ENCODE measurements at places on chromosomes 3 and 15. TPM values are rescaled to one million over a fixed set of nuclear protein-coding genes. Genes with fewer than 3 reads are reported as not detected.
A peak's percentile ranks its signal among the peaks of the same experiment; 100 is the strongest.

Gene CDHR4
- not detected for total RNA-seq

- no peak for DNase-seq
Observed at GRCh38 chr15:91855684-91856489, 2.4 kb downstream of the SLCO3A1 start.

DNA sequence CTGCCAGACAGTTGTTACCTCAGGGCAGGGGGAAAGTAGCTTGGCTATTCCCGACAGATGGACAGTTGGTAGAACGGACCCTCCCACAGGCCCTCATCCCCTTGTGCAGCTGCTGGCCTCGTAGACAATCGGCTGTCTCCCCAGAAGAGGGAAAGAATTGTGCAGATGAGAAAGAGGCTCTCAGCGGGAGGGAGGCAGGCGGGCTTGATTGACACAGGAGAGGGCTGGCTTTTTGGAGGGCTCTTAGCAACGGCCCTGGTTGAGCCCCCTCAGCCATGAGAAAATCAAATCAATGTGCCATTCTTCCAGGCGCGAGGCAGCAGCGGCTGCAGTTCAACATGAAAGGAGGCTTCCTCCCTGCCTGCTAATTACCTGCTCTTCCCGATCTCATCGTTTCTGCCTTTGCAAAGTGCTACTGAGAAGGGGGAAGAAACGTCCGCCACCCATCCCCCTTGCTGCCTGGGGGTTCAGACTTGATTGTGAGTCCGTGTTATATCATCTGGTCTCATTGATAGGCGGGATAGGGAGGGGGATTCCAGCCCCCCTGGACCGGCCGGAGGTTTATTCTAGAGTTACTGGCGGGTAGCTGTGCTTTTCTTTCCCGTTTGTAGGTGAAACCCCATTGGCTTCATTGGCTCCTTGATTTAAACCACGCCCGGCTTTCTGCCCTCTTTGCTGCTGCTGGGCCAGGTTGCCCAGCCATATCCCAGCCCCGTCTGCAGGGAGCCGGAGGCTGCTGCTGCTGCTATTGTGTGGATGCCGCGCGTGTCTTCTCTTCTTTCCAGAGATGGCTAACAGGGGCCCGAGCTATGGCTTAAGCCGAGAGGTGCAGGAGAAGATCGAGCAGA lies at the start of gene TAGLN3:
TAGLN3 (plus strand) TSS at position 287 of the 848 bp plus-strand sequence; CDS start at position 788, 501 bp downstream.
- DNase-seq, result no peak

DNA sequence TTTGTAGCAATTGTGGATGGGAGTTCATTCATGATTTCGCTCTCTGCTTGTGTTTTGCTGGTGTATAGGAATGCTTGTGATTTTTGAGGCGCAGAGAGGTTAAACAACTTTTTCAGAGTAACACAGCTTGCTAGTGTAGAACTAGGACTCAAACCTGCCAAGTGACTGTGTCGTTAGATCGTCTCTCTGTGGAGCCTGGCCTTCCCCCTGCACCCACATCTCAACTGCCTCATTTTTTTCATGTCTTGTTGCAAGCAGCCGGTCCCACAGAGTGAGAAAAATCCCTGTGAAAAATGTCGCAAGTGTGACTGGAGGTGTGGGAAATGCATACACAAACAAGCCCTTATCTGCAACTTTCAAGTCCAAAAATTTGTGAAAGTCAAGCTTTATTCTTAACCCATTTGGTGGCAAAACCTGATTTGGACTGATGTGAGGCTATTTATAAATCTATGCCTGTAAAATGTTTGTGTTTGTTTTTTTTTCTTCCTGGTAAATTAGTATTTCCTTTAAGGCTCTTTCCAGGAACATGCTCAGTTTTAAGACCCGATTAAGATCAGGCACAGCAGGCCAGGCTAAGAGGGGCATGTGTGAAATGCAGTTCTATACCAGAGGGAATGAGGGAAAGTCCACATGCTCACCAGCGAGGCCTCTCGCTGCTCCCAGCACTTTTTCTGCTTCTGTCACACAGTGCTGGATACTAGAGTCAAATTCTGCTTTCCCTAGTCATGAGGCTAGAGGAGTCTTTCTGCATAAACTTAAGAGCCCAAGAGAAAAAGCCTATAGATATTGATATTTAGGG lies 25.8 kb downstream of the ST6GAL1 start:
- DNase-seq, result no peak

- no peak for DNase-seq
Observed at GRCh38 chr3:101414121-101414520, 93.7 kb upstream of the IMPG2 start.

- no peak for DNase-seq
Observed at GRCh38 chr15:70199540-70200410, 102.1 kb upstream of the TLE3 start.

Gene GNAT1
- not detected for total RNA-seq

DNA sequence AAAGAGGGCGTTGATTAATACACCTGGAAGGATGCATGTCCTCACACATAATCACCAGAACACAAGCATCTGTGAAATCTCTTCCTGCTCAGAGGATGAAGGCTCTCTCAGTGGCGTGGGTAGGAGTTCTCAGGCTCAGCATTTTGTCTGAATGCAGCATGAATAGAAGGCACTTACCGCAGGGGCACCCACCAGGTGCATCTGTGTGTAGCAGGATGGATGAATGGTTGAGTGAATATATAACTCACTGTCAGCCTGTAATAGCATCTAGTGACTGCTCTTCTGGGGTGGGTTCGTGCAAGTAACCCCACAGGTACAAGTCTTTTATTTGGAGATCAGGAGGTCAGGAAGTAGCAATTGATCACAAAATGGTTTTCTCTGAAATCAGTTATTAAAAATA lies 143.0 kb downstream of the SQOR start:
- no peak for DNase-seq

Gene PLCD1
- total RNA-seq, result 17.0 TPM

- no peak for DNase-seq
Observed at GRCh38 chr3:189602471-189602870, 28.7 kb upstream of the TP63 start.

DNA sequence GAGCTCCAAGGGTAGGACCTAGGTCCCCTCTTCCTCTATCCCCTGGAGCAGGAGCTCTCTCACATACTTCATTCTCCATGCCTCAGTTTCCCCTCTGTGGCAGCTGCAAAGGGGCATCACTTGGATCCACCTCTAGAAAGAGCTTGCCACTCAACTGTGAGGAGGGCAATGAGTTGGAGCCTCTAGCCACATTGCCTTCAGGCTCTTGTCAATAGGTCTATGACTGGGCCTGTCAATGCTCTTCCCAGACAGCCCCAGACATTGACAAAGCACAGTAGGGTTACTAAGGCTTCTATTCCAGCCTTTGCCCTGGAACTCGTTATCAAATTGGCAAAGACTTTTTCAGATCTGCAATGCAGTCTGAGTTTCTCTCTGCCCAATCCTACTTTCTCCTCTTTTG lies 4.4 kb upstream of the VIPR1 start:
- no peak for DNase-seq

DNA sequence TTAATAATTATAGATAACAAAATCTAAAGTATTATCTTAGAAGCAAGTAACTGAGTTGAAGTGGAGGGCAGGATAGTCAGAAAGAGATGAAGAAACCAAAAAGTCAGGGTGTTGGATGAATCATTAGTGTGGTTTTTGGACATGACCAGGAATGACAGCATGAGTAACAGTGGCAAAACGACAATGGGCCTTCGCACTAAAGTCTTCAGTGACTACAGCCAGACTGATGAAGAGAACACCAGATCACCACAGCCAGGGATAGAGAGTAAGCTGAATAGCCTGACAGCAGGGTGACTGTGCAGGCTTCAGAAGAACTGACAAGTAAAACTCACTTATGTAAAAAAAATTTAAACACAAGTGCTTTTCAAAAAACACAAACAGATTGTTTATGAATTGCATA lies 96.0 kb upstream of the MELTF start:
- DNase-seq, result no peak

Gene ASB14
- total RNA-seq, result not detected

DNA sequence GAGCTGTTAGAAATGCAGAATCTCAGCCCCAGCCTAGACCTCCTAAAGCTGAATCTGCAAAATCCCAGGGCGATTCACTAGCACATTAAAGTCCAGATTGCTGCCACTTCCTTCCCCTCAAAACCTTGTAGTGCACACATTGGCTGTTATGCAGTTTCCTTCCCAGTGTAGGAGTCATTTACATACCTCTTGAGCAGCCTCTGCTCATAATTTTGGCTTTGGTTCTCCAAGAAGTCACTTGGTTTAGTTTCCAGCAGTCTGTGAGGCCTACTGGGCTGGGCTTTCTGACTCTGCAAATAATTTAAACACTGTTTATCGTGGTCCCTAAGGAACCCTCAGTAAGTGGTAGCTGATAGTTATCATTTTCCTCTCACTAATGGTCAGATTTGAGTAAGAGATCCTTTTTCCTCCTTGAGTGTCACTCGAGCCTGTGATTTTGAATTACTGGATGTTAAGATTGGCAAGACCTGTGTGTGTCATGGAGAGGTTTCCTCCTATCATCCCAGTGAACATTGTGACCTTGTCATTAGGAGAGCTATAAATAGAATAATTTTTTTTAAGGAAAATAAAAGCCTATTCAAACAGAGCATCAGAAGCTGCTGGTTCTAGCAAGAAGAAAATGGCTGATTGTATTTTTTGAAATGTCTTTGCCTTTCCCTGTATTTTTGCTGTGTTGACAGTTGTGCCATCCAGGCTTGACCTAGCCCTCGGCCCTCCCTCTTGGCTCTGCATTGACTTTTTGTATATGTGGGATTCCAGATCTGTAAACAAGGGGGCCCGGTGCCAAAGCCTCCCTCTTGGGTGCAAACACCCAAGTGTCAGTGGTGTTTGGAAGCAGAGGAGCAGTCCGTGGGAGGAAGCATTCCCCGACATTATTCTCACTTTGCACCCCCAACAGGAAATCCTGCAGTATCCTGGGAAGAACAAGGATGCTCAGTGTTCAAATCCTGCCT lies 134.8 kb upstream of the ANKRD28 start:
- no peak for DNase-seq

GRCh38 chr3:182686033-182686886 lies 107.0 kb upstream of the ATP11B start:
- no peak for DNase-seq

Gene SMCO1
- not detected for total RNA-seq

DNA sequence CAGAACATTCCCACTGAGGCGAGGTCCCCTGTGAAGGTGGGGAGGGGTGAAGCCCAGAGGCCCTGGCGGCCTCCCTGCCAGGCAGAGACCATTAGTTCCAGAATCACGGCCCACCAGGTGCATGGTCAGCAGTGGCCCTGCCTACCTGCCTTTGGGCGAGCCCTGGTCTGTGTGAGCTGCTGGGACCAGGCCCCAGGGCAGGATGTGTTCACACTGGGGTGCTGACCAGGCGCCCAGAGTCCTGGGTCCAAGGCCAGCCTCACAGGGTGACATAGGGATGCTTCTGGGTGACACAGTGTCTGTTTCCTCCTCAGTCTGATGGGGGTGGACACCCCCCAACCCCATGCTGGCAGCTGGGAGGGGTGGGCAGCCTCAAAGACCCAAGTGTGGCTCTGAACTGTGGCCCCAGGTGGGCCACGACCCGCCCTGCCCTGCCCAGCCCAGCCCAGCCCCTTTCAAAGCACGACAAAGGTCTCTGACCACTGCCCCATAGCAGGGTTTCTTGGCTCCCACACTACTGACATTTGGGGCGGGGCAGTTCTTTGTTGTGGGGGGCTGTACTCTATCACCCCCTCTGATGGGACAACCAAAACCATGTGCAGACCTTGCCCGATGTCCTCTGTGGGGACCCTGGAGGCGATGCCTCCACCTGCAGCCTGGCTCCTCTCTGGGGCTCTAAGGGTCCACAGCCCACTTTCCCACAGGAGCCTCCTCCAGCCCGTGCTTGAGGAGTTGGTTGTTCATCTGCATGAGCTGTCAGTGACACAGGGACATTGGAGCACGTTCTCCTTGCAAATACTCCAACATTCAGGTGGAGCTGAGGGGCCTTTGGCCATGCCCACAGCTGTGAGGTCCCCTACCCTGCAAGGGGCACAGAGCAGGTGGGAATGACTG lies 44.8 kb upstream of the SLC41A3 start:
- DNase-seq, result peak; percentile 35

- peak; percentile 44 for DNase-seq
Observed at GRCh38 chr15:76200083-76200465, 111.2 kb downstream of the ETFA start.

GRCh38 chr3:149941186-149941585 lies 29.5 kb downstream of the PFN2 start:
- no peak for DNase-seq

DNA sequence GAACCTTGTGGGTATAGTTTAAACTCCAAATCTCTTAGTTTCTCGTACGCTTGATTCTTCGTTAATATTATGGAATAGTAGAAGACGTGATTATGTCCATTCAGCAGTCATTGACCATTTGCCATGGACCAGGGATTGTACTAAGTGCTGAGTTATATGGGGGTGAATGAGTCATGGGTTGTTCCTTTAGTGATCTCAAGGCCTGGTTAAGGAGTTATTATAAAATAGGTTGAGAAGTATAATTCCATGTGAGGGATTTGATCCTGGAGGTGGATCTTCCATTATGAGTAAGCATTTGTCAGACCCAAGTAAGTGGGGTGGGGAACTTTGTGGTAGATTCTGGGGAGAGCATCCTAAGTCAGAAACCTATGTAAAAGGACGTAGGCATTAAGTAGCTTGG lies 15.4 kb downstream of the NR2C2 start:
- no peak for DNase-seq

GRCh38 chr15:77859491-77860060 lies 217.9 kb downstream of the TBC1D2B start:
- DNase-seq, result peak; percentile 38

DNA sequence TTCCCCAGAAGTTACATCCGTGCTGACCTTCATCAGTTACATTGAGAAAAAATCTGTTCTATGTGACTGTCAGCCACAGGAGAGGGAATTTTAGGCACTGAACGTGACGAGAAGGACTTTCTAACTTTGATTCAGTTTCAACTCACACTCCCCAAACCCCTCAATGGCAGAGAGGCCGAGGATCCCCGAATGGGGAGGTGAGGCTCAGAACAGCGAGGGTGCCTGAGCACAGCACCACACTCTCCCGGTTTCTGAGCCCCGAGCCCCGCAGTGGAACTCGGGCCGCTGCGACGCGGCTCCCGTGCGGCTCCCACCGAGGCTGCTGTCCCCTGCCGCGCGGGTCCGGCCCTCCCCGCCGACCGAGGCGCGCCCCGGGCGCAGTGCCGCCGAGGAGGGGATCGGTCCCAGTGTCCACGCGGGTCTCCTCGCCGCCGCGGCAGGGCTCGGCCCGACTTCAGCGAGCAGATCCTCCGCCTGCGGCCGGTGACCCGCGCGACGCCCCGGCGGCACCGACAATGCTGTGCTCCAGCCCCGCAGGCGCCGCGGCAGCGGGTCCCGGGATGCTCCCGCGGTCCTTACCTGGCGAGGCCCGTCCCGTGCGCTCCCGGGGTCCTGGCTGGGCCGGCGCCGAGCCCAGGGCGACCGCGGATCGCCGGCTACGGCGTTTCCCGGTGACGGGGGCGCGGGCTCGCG lies 439 bp downstream of the CTXND1 start:
- no peak for DNase-seq

Gene TIMP4
- 46.9 TPM for total RNA-seq

GRCh38 chr3:129318921-129319320 lies 40.3 kb downstream of the HMCES start:
- DNase-seq, result no peak

Gene CAMK2N2
- not detected for total RNA-seq

GRCh38 chr3:177144922-177145321 lies 52.4 kb downstream of the TBL1XR1 start:
- DNase-seq, result no peak

- DNase-seq, result peak; percentile 17
Observed at GRCh38 chr3:88626456-88627120, 476.8 kb downstream of the C3orf38 start.

Gene TMEM45A
- 24.5 TPM for total RNA-seq

Data from breast epithelium (tissue), 4 donors.